ENCODE measurements at places on chromosomes 7 and 10.
A peak's percentile ranks its signal among the peaks of the same experiment; 100 is the strongest.

GRCh38 chr7:86914551-86914950 lies 144.9 kb downstream of the ELAPOR2 start:
- peak; percentile 47 for DNase-seq

GRCh38 chr10:7952266-7952665 lies 102.2 kb upstream of the GATA3 start:
- no peak for DNase-seq

GRCh38 chr10:3791974-3792633 lies 7.1 kb upstream of the KLF6 start:
- DNase-seq: peak; percentile 88

DNA sequence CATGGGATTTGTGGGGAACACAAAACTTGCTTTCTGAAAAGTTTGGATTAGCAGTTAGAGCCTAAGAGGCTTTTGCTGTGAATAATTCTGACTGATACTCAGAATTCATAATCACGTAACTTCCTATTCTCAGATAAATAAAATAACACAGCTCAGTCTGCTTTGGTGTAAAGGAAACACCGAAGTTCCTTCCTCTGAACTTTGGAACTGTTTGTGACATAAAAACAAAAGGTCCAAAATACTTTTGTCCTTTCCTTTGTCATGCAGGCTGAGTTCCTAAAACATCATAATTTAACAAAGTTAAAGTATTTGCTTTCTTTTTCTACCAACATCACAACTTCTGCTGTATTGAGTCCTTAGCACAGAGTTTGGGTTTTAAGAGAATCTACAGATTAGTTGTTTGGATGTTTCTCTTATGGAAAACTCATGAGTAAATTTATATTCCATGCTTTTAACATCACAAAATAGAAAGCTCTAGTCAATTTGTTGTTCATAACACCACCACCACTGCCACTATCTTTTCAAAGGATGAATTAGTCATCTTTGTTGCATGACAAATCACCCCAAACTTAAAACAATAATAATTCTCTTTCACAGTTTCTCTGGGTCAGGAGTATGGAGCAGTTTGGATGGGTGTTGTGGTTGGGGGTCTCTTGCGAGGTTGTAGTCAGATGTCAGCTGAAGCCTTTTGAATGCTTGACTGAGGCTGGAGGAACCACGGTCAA lies 123.4 kb downstream of the REEP3 start:
- no peak for DNase-seq

DNA sequence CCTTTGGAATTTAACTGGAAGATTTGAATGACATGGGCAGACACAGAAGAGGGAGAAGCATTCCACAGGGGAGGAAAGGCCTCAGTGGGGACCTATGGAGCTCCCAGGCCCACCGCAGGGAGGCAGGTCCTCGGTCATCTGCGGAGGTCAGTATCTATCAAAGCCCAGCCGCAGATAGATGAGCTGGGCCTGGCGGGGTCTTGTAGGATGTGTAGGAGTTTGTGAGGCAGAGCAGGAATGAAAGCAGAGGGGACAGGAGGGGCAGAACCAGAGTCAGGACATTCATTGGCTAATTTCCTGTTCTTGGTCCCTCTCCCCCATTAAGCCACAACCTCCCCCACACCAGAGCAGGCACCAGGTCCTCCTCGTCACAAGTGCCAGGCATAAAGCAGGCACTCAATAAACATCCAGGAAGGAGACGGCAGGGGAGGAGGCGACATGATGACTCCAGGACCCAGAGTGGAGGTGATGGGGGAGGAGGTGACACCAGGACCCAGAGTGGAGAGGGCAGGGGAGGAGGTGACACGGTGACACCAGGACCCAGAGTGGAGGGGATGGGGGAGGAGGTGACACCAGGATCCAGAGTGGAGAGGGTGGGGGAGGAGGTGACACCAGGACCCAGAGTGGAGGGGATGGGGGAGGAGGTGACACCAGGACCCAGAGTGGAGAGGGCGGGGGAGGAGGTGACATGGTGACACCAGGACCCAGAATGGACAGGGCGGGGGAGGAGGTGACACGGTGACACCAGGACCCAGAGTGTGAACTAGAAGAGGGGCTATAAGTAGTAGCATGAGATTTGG lies 83.7 kb upstream of the PDGFA start:
- DNase-seq: no peak

DNA sequence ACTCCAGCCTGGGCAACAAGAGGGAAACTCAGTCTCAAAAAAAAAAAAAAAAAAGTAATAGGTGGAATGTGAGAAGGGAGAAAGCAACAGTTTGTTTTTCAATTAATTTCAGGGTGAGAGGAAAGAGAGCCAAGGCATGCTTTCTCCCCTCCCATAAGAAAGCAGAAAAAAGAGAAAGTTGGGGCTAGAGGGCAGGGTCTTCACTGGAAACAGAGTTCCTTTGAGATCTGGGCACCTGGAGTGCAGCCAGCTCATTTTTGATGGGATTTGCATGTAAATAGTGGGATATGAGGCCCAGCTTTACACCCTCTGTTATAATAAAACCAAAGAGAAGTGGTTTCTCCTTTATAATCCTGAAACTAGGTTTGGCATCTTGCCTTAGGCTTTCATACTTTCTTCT lies 13.8 kb upstream of the STOX1 start:
- no peak for DNase-seq

- no peak for DNase-seq
Measured at GRCh38 chr10:108771106-108771505, 1152.2 kb downstream of the XPNPEP1 start.

GRCh38 chr7:33066771-33067170 lies 4.2 kb upstream of the NT5C3A start:
- DNase-seq: no peak

- DNase-seq: no peak
Measured at GRCh38 chr10:114044247-114045135, 825 bp downstream of the ADRB1 start.

- DNase-seq: no peak
Measured at GRCh38 chr10:4549139-4549653, 276.8 kb upstream of the AKR1E2 start.

- no peak for DNase-seq
Measured at GRCh38 chr7:31493714-31494181, 20.1 kb upstream of the ITPRID1 start.

- DNase-seq: no peak
Measured at GRCh38 chr7:3146571-3147226, 103.0 kb upstream of the CARD11 start.

GRCh38 chr10:60810437-60811182 lies 32.3 kb downstream of the CDK1 start:
- no peak for DNase-seq

GRCh38 chr10:76309741-76310587 lies 878.5 kb downstream of the LRMDA start:
- DNase-seq: peak; percentile 61

DNA sequence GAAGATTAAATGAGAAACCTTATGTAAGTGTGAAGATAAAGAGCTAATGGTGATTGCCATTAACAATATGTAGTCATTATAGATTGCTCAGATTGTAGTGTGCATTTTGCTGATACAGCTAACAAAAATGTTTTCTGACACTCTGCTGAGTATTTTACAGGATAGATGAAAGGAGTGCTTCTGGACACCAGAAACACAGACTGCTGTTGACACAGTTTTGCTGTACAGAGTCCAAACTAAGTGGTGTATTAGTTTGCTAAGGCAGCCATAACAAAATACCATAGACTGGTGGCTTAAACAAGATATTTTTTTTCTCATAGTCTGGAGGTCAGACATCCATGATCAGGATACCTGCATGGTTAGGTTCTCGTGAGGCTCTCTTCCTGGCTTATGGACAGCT lies 2.2 kb downstream of the SMC3 start:
- DNase-seq: no peak

DNA sequence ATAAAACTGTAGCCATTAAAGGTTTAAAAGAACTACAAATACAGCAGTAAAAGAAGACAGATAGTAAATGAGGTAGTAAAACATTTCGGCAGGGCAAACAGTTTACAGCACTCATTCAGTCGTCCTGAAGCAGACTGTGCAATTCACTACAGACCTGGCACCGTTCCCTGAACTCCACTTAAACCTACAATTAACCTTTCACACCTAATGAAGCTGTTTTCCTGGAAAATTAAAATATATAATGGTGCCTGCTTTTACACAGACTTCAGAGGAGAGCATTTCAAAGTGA lies 335.3 kb downstream of the GFRA1 start:
- DNase-seq: peak; percentile 18

GRCh38 chr10:6019796-6020195 lies 42.4 kb downstream of the IL2RA start:
- no peak for DNase-seq

- no peak for DNase-seq
Measured at GRCh38 chr10:103600956-103601569, 107.6 kb downstream of the NEURL1 start.

GRCh38 chr10:80051993-80052392 lies 26.5 kb upstream of the TMEM254 start:
- no peak for DNase-seq

GRCh38 chr7:149608168-149608567 lies 110.6 kb upstream of the ZNF746 start:
- DNase-seq: no peak

DNA sequence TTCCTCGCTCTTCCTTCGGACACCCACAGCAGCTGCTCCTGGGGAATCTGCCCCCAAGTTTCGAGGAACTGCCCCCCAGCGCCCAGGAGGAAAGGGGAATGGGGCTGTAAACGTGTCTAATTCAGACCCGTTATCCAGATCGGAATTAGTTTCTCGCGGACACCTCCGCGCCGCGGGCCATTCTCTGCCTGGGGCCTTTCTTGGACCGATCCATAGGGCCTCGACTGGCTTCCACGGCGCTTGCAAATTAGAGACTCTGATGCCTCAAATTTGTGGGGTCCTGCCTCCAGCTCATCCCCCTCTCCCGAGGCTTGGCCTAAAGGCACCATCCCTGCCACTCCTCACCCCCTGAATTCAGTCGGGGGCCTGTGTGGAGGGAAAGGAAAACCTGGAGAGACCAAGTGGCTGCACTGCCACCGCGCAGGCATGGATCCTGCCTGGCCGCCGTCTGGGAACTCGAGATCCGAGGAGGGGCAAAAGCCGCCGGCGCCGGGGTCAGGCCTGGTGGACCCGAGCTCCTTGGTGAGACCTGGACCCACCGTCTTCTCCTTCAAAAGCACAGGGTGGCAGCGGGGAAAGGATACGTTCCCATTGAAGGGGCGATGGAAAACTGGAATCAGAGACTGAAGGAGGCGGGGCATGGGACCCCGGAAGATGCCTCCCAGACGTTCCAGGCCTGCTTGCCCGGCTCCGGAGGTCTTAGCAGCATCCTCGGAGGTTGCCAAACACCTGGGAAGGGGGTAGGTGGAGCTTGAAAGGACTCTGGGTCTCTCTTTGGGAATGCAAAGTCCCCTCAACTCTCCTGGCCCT lies 13.7 kb downstream of the LBX1 start:
- no peak for DNase-seq

DNA sequence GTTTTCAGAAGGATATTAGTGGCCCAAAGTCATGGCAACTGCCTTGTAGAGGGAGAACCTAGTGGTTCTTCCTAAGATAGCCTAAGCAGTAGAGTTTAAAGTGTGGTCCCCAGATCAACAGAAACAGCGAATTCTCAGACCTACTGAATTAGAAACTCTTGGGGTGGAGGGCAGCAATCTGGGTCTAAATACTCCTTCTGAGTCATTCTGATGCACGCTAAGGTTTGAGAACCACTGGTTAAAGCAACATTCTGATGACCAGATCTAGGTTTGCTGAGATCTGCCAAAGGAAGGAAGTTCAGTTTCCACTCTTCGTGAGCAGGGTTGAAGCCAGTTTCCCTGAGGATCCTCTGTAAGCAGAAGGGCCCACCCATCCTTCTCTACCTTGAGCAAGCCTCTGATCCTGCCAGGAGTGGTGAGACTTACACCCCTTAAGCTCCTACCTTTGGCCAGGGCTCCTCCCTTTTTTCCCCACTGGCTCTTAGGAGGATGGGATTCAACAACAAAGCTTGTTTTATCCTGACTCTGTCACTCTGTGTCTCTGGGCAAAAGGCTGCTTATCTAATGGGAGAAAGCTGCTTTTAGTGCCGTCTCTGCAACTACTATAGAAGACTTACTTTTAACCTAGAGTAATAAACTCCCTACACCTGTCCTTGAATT lies 26.8 kb upstream of the TRUB1 start:
- DNase-seq: no peak

- peak; percentile 82 for DNase-seq
Measured at GRCh38 chr10:131435760-131436457, 124.4 kb upstream of the TCERG1L start.

GRCh38 chr10:29647478-29647877 lies 12.7 kb upstream of the SVIL start:
- DNase-seq: no peak

DNA sequence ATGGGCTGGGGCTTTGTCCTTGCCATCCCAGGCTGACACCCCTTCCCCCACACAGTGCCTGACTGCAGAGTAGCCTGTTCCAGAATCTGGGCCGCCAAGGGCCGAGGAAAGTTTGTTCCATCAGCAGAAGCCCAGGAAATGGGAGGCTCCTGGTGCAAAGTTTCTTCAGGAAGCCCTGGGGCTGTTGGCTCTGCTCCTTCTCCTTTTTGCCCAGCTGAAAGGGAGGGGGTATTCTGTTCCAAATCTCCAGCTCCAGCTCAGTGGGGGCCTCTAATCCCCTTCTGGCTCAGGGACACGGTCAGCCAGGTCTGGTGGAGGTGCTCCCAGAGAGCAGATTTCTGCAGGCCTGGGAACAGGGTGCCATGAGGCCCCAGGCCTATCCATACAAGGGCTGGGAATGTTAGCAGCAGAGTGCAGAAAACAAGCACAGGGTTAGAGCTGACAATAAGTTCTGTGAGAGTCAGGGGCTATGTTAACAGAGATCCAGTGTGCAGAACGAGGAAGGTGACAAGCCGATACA lies 399.5 kb downstream of the RPS24 start:
- no peak for DNase-seq

DNA sequence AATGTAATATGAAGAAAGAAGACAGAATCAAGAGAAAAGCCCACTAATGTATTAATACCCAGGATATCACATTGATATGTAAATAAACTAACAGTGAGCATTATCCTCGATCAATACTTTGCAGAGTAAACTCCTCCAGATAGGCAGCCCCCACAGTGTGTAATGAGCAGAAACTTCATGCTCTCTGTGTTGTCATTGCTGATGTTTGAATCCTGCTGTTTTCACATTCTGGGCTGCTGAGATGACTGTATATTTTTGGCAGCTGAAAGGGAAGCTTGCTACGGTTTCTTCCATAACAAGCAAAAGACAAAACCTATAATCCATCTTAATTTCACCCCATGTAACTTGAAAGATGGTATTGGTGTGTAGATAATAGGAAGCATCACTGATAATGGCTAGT lies 15.3 kb upstream of the THSD7A start:
- DNase-seq: no peak

Measured in fibroblast of skin of scalp (primary cell).